GM12864 (cell line): ENCODE measurements at places on chromosomes 6 and 20.

DNA sequence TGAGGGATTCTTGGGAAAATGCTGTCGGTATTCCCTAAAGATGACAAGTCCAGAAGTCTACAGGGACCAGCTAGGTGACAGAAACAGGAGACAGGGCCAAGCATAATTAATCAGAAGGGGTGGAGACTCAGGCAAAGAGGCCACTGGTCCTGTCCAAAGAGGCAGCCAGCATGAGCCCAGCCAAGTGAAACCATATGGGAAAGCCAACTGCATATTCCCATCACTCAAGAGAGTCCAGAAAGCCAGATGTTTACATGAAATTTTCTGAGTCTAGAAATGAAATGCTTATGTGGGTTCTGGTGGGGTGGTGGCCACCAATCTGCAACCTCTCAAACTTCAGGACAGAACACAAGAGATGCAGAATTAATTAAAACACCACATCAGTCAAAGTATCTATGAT lies 74.3 kb downstream of the ANKRD60 start:
- DNase-seq: no peak

- DNase-seq: peak; percentile 41
Measured at GRCh38 chr6:30793521-30794194, 49.3 kb upstream of the IER3 start.

- no peak for DNase-seq
Measured at GRCh38 chr6:27599859-27600532, 127.1 kb upstream of the ZNF184 start.

DNA sequence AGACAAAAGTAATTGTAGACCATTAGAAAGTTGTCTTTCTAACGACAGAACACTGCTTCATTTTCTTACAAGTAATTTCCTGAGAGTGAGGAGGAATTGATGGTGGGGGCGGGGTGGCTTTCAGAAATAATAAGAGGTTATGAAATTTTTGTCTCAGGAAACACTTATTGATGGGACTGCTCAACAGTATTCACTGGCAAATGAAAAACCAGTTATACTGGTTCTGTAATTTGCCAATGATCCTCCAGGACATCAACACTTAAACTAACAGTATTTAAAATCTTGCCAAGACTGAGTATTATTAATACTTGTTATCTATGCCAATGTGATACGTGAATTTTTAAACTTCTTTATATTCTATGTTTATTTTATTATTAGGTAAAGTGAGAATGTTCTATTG lies 41.8 kb upstream of the FUT9 start:
- no peak for DNase-seq

GRCh38 chr20:23162887-23163286 lies 76.8 kb upstream of the CD93 start:
- DNase-seq: no peak

GRCh38 chr6:117506907-117507306 lies 24.4 kb downstream of the DCBLD1 start:
- DNase-seq: no peak

- no peak for DNase-seq
Measured at GRCh38 chr6:86723729-86724128, 213.6 kb upstream of the HTR1E start.

DNA sequence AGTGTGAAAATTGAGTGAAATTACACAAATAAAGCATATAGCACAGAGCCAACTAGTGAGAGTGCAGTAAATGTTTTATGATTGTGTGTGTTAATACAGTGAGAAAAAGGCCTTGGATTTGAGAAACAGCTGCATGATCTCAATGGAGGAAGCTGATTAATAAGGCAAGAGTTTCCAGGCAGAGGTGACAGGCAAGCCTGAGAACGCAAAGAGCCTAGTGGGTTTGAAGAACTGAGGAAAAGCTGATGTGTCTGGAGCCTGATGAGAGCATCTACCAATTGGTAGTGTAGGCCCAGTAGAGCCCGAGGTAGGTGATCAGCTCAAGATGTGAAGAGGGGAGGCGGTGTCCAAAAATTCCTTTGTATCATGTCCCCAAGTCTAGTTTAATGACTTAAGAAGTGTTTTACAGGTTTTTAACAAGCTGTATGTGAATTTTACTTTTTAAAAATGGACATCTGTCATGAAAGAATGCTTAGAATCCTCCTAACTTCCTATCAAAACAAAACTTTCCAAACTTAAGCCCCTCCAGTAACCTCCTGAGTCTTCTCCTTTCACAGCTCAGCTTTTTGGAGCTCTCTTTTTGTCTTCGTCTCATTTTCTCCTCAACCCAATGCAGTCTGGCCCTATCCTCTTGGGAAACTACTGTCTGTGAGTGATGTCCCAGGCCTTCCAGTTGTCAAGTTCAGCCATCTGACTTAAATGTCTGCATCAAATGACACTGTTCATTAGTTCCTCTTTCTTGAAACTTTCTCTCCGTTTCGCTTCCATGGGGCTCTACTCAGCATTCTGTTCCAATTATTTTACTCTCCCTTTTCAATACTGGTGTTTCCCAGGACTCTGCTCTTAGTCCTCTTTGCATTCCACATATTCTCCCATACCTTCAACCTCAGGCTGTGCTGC lies 1.2 kb downstream of the CDC40 start:
- no peak for DNase-seq

DNA sequence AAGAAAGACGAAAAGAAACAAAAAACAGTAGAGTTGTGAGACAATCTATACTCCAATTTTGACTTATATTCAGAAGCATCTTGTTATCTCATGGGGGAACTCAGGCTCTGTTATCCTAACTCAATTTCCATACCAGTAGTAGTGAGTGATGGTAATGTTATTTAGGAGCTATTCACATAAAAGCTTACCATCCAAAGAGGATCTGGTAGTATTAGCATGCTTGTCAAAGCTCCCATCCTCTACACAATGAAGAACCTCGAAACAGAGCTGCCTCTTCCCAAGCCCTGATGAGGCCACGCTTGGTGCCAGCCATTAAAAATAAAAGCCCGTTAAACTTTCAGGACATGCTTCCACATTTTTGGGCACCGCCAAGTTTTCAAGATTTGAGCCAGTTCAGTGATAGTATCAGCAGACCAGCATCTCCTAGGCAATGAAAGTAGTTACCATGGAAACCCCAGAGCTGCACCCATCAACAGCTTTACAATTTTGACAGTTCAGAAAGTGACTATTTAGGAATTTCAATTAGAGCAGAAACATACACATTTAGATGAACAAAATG lies 173.3 kb downstream of the CD83 start:
- no peak for DNase-seq

DNA sequence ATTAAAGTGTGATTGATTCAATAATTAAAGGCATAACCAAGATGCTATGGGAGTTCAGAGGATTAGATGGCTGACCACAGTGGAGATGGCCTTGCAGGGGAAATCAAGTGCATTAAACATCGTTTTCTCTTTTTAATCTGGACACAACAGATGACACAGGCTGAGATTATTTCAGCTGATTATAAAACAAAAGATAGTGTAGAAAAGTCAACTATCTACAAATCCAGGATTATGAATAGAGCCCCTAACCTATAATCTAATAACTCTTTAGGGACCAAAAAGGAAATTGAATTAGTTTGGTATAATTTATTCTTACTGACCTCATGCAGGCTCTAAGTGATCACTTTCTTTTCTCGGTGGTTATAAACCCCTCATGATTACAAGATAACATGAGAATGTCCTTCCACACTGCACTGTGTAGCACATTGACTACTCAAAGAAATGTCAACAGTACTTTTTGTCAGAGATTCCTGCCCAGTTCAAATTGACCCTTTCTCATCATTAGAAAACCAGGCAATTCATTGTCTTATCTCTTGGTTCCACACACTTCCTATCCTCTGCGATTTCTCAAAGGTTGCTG lies 122.1 kb downstream of the PKHD1 start:
- no peak for DNase-seq

GRCh38 chr6:75483136-75483952 lies 10.3 kb downstream of the FILIP1 start:
- DNase-seq: no peak

DNA sequence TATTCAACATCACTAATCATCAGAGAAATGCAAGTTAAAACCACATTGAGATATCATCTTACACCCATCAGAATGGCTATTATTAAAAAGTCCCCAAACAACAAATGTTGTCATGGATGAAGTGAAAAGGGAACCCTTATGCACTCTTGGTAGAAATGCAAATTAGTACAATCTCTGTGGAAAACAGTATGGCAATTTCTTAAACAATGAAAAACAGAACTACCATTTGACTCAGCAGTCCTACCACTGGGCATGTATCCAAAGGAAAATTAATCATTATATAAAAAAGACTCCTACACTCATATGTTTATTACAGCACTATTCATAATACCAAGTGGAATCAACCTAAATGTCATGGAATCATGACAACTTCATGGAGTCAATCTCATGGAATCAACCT lies 611.3 kb upstream of the GJE1 start:
- no peak for DNase-seq

- no peak for DNase-seq
Measured at GRCh38 chr6:41161851-41162552, 914 bp downstream of the TREM2 start.

DNA sequence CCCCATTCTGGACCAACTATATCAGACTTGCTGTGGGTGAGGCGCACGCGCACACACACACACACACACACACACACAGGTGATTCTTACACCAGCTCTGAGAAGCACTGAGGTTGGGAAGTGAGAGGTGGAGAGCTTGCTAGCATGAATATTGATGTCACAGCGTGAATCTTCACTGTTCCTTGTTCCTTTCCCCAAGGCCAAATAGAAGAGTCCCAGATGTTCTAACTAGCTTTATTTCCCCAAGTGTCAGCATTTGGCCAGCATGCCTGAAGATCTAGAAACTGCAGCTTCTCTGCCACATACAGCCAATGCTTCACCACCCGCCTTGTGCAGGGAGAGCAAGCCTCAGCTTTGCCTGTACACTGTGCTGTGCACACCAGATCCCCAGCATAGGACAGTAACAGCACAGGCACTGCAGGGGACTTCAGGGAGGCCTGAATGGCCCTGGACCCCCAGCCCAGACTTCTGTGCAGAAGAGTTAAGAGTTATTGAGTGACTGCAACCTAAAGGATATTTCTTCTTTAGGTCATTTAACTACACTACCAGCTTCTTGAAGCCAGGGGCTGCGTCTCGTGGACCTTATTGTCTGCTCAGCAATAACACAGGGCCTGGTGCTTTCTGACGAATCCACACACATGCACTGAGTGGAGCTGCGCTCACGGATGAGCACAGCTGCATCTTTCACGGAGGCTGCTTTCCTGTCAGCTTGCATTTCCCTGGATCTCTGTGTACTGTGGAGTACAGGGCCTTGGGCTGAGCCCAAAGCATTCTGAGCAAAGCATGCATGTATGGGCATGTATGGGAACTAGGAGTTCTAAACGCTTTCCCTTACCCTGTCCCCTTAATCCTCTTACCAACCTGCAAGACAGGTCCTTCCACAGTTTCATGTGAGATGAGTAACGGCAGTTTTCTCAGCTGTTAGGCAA lies 13.9 kb upstream of the CD93 start:
- DNase-seq: no peak

DNA sequence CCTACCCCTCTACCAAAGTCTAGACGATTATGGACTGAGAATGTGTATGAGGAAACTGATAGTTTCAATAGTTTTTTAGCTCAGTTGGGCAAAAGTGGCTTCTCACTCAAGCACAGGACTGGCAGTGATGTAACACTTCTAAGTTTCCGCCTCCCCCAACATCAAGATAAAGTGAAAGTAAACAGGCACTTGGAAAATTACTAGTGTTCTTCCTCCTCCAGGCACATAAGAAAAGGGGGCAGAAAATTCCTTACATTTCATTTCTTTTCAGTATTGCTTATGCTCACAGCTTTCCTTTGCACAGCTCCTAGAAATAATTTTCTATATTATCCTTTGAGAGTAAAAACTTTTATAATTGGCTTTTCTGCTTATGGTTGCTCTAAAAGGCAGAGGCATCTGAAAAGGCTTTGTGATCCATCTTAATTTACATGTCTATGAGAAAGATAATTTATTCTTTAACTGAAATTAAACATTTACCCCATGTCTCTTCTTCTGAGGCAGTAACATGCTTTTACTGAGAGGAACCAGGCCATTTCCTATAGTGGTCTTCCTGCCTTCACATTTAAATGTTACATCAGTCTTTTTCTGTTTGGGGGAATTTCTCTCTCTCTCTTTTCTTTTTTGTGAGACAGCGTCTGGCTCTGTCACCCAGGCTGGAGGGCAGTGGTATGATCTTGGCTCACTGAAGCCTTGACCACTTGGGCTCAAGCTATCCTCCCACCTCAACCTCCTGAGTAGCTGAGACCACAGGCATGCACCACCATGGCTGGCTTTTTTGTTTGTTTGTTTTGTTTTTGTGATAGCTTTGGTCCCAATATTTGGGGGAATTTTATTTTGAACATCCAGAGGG lies 65.0 kb upstream of the EEF1A1 start:
- peak; percentile 73 for DNase-seq

GRCh38 chr6:36113703-36114102 lies 16.6 kb upstream of the MAPK13 start:
- no peak for DNase-seq

GRCh38 chr20:698276-698675 lies 22.7 kb upstream of the SCRT2 start:
- DNase-seq: no peak

- no peak for DNase-seq
Measured at GRCh38 chr6:11128608-11129007, 17.1 kb upstream of the ERVFRD-1 start.

DNA sequence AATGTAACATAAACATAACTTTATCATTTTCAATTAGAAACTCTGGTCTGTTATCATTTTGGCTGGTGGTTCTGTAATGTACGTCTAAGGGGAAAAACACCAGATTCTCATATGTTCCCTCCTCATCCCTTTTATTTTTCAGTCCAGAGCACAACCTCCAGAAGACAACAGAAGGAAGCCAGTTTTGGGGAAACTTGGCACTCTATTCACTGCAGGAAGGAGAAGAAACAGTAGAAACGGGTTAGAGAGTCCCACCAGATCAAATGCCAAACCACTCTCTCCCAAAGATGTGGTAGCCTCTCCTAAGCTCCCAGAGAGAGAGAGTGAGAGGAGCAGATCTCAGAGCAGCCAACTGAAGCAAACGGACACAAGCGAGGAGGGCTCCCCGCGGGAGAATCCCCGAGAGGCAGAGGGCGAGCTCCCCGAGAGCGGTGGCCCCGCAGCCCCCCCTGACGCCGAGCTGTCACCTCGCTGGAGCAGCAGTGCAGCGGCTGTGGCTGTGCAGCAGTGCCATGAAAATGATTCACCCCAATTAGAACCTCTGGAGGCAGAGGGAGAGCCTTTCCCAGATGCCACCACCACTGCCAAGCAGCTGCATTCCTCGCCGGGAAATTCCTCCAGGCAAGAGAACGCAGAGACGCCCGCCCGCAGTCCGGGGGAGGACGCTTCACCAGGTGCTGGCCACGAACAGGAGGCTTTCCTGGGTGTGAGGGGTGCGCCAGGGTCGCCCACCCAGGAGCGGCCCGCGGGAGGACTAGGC lies 117.8 kb downstream of the RTN4IP1 start:
- DNase-seq: no peak

- DNase-seq: no peak
Measured at GRCh38 chr20:44861531-44862006, 23.9 kb upstream of the YWHAB start.

DNA sequence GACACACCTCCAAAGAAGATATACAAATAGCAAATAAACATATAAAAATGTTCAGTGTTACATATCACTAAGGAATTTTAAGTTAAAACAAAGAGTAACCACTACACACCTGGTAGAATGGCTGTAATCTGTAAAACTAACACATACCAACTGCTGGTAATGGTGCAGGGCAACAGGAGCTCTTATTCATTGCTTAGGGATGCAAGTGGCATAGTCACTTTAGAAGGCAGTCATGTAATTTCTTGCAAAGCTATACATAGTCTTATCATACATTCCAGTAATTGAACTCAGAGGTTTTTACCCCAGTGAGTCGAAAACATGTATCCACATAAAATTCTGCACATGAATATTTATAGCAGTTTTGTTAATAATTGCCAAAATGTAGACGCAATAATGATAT lies 906.8 kb upstream of the CITED2 start:
- no peak for DNase-seq
